ENCODE measurements at places on chromosomes 16 and 17.
A peak's percentile ranks its signal among the peaks of the same experiment; 100 is the strongest.

GRCh38 chr17:72514891-72515290 lies 394.1 kb downstream of the SOX9 start:
- DNase-seq: no peak

DNA sequence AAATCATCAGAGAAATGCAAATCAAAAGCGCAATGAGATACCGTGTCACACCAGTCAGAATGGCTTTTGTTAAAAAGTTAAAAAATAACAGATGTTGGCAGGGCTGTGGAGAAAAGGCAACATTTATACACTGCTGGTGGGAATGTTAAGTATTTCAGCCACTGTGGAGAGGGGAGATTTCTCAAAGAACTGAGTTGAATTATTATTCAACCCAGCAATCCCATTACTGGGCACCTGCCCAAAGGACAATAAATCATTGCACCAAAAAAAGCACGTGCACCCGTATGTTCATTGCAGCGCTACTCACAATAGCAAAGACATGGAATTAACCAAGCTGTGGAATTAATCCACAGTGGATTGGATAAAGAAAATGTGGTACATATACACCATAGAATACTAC lies 204.7 kb downstream of the HS3ST4 start:
- DNase-seq: no peak

DNA sequence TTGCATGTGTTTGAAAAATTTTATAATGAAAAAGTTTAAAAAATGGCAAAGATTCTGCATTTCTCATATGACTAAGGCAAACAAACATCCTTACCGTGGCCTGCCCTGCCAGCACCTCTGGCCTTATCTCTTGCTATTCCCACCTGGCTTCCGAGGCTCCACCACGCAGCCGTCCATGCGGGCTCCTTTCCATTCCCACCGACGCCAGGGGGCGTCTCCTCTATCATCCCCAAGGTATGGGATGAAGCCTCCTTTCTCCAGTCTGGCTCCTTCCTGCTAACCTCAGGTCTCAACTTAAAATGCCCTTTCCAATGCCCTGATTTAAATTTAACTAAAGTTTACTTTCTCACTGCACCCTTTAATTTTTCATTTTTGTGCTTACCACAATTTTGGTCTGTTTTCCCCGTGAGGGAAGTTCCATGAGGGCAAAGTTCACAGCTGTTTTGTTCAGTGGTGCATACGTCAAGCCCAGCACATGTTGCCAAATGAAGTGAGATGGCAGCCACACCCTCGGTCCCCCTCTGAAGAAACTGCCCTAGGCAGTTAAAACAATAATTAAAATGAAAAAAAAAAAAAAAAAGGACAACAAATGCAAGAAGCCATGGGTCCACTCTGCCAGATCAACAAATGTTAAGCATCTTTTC lies 13.3 kb upstream of the SDK2 start:
- DNase-seq: no peak

DNA sequence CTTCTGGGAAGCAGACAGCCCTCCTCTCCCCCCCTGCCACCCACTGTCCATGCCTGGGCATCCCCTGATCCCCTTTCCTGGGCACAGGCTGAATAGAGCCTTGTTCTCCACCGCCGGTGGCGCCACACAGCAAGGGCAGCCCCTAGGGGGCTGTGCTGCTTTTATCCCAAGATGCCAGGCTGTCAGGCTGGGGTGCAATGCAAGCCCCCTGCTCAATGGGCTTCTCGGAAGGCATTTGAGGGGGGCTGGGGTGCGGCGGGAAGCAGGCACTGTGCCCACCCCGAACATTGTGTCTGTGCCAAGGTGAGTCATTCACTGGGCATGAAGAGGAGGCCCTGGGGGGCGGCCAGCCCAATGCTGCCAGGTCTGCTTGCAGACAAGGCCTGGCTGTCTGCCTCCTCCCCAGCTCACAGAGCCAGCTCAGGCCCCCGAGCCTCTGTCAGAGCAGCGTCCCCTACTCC lies 1.5 kb upstream of the GFAP start:
- peak; percentile 81 for DNase-seq

- no peak for DNase-seq
Measured at GRCh38 chr16:23504076-23504452, 6.2 kb downstream of the GGA2 start.

GRCh38 chr16:48323783-48324775 lies 61.1 kb downstream of the SIAH1 start:
- DNase-seq: no peak

DNA sequence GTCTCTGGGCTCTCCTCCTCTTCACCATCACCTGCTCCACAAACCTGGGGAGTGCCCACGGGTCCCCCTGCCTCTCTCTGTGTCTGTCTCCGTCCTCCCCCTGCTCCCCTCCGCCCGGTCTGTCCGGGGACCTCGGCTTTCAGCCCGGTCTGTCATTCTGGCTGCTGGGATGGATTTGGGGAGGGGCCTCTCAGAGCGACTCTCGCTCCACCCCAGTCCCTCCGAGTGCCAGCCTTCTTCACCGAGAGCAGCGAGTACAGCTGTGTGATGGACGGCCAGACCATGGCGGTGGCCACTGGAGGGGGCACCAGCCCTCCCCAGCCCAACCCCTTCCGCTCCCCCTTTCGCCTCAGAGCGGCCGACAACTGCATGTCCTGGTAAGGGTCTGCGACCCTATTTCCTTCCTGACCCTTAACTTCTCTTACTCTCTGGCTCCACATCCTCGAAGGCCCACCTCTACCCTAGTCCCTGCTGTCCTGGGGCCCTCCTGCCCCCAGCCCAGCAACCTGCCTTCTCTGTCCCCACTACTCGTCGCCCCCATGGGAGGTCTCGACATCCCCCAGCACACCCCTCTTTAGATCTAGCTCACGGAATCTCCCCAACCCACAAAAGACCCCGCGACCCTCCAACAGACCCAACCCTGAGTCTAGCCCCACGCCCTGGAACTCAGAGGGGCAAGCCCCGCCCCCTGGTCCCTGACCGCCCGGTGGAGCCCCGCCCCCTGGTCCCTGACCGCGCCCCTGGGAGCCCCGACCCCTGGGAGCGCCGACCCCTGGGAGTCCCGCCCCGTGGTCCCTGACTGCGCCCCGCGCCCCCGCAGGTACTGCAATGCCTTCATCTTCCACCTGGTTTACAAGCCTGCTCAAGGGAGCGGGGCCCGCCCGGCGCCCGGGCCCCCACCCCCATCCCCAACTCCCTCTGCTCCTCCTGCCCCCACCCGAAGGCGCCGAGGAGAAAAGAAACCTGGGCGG lies 5.6 kb upstream of the CXCL16 start:
- no peak for DNase-seq
